Right lobe of liver (tissue), 6 donors: ENCODE measurements at places on chromosomes 5 and 9. TPM values are rescaled to one million over a fixed set of nuclear protein-coding genes. Genes with fewer than 3 reads are reported as not detected.

GRCh38 chr9:127418037-127418471 lies 6.1 kb upstream of the ZNF79 start:
- DNase-seq, result no peak

DNA sequence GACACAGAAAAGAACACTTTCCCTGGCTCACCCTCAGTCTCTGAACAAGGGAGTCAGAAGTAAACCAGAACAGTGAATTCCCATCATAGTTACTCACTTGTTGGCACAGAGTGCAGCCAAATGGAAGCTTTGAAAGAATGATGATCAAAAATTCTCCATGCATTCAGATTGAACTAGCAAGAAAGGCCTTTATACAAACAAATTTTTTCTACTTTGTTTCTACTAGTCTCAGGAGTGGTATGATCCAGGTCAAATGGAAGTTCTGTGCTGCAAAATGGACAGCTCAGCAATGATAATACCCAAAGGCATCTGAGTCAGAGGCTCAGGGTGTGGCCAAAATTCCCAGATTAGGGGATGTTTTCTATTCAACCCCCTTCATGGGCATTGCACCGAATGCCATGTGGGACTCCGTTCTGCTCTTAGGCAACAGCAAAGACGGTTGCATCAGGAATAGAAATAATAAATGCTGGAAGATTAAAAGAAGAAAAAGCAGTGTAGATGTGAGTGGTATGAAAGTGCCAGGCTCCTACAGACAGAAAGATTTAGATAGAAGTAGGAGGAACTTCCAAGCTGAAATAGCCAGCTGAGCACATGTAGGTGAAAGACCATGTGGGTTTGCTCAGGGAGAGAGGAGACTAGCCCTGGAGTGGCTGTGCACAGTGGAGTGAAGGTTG lies 24.0 kb upstream of the ASPN start:
- DNase-seq, result no peak

DNA sequence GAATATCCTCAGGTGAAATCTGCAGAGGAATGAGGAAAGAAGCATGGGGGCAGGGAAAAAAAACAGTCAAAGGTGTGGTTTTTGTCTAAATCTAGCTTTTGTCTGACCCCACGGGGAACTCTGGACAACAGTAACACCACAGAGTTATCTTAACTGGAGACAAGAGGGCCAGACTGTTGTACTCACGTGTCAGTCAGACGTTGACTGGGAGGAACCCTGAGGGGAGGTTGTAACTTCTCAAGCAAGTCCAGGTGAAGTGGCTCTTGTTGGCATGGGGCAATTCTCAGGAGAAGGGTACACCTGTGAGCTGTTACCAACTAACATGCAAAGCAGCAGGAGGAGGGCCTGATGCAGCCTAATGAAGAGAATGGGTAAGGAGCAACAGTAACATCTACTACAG lies 44.1 kb upstream of the SHISAL2B start:
- no peak for DNase-seq

GRCh38 chr5:73280386-73280785 lies 107.4 kb downstream of the TMEM174 start:
- DNase-seq, result no peak

TMEM38B gene
- 9.5 TPM for total RNA-seq
